ENCODE measurements at places on chromosomes 11 and 22.

- DNase-seq = no peak
Observed at GRCh38 chr11:129410395-129410960, 34.8 kb downstream of the BARX2 start.

DNA sequence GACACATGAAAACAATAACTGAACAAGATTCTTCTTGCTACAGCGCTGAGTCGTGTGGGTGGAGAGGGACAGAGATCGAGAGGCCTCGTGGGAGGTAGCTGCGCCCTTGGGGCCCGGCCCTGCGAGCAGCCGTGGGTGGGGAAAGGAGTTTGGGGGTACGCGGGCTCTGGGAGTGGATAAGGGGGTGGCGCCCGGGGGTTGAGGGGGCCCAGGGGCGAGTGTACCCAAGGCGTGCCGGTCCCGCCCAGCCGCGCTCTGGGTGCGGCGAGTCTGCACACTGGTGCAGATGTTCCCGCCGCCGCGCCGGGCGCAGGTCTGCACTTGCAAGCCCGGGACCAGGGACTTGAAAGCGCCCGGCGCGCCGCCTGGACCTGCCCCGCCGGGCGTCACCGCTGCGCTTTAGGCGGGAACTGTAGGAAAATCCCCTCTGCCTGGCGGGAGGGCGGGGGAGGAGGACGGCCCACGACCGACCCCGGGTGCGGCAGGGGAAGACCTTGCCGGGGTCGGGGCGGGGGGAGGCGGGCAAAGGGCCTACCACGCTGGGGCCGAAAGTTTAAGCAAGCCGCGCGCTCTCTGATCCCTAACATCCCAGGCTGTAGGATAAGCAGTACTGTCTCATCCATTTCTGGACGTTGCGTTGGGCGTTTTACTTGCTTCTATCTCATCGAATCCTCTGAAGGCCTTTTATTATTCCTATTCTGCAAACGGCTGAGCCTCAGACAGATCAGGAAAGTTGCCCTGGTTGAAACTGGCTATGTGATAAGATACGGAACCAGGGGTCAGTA, 1.4 kb upstream of the KREMEN1 start:
- DNase-seq = no peak

GRCh38 chr11:103898065-103898464, 138.4 kb upstream of the DDI1 start:
- DNase-seq = no peak

- DNase-seq = no peak
Observed at GRCh38 chr11:33259869-33260268, 2.7 kb downstream of the HIPK3 start.

DNA sequence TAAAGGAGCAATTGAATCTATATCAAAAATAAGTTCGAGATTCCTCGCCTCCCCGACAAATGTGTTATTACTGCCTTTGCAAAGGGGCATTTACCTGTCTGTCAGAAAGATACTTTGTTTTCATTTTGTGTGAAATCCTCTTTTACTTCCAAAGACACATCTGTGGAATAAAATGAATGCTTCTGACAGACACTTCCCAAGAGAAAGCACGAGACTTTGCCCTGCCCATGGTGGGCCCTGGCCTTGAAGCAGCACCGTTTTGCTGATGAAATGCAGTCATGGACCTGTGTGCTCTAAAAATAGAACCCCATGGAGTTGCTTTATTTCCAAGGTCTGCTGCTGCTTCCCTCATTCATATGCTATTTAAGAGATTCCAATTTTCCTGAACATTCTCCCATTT, 85.9 kb upstream of the USP47 start:
- no peak for DNase-seq

GRCh38 chr11:12180257-12181205, 70.1 kb downstream of the MICAL2 start:
- DNase-seq = no peak

DNA sequence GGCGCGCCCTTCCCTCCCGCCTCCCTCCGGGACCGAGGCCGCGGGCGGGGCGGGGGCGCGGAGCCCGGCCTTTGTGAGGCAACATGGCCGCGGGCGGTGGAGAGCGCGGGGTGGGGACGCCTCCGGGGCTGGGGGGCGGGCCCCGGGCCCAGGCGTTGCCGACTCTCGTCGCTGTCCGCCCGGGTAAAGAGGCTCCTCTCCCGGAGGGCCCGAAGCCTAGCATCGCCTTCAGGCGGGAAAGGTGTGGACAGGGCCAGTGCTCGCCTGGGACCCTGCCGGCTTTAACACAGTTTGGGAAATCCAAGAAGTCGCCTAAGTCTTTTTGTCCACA, 369 bp downstream of the DGCR8 start:
- DNase-seq = no peak

DNA sequence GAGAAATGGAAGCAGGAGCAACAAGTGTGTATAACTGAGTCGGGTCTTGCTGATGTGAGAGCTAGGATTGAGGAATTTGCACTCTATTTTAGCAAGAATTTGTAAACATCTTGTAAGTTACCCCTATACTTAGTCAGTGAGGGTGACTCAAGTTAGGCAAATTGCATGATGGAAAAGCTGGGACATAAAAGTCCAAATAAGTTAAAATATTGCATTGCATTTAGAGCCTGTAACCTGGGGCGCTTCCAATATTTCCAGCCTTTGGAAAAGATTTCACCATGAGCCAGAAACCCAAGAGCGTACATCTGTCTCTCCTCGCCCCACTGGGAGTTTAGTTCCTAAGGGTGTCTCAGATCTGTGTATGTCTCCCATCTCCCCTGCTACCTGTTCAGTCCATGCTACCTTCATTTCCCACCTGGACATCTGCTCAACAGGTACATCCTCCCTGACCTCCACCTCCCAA, 37.0 kb upstream of the ACCSL start:
- peak; percentile 62 for DNase-seq

DNA sequence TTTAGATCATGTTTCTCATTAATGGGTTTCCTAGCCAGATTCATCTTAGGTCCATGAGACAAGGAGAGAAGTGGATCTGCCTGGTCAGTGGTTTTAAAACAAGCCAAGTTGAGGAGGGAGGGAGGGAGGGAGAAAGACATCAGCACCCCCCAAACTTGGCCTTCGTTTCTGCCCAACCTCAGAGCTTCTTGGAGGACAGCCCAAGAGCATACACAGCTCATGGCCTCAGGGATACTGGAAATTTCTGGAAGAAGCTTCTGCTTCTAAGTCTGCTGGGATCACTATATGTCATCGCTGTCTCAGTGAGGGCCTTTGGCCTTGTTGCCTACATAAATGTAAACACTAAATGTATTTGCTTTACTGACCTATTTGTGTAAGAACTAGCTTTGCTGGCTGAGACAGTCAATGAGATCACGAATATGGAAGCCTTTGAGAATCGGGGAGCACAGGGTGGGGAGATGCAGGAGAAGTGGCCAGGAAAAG, 375.1 kb downstream of the BUD13 start:
- no peak for DNase-seq

DNA sequence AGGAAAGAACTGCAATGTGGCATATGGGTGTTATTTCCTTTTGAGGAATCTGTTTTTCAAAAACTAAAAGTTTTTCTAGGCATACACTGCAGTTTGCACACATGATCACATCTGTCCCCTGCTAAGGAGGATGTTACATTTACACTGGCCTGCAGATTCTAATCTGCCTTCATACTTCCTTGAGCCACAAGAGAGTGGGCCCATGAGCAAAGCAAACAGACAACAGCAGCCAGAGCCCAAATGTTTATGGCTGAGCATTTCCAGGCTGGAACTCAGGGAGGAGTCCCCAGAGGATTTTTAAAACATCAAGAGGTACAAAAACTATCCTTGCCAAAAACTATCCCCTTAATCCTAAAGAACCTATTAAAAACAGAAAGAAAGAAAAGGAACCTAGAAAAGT, 117.2 kb upstream of the MTNR1B start:
- DNase-seq = no peak

DNA sequence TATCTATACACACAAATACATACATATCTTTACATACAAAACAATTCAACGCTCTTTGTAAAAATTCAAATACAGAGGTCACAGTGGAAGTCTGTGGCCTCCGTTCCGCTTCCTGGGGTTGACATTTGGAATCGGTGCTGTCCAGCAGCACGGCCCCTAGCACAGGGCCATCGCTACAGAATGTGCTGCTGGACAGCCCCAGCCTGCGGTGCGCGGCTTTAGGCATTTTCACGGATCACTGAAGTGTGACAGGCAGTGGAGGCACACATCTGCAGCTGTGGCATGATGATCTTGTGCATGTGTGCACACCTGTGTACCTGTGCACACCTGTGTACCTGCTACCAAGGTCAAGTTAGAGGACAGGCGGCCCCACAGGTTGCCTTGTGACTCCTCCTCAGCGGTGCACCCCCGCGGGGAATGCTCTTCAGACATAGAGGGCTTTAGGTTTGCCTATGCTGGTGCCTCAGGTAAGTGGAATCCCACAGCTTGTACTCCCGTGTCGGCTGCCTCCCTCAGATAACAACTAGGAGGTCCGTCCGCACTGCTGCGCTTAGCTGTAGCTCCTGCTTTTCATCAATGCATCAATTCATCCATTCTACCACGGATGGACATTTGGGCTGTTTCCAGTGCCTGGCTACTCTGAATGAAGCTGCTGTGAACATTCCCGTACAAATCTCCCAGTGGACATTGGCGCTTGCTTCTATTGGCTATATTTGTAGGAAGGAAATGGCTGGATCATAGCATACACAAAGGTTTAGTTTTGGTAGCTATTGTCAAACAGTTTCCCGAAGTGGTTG, 29.9 kb downstream of the GAL start:
- DNase-seq = no peak

GRCh38 chr22:43276321-43276720, 66.9 kb downstream of the SCUBE1 start:
- no peak for DNase-seq

DNA sequence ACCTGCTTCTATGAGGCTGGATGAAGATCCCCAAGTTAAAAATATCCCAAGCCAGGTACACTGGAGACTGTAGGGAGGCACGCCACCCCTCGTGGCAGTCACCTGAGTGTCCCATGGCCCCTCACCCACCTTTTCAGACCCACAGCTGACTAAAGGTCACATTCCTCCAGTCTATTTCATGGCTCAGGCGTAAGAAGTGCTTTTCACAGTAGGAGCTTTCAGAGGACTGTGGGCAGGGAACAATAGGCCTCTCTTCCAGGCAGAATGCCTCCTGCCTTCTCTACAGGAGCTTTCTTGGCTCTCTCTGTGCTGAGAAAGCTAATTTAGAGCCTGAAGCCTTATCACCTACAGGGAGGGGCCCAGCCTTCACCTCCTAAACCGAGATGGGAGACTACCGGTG, 73.8 kb downstream of the C11orf58 start:
- DNase-seq = no peak

DNA sequence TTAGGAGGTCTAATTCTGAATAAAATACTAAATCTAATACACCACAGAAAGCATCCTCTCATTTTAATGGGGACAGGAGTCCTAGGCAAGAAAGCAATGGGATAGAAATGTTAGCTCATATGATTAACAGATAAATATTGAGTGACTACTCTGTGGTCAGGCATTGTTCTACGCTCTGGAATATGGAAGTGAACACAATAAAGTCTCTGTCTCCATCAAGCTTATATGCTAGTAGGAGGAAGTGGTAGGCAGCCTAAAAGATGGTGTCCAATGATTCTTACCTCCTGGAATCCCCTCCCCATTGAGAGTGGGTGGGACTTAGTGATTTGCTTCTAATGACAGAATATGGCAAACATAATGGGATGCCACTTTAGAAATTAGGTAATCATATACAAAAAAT, 160.3 kb upstream of the PDGFD start:
- DNase-seq = no peak

- peak; percentile 50 for DNase-seq
Observed at GRCh38 chr11:23288003-23288783, 427.9 kb upstream of the CCDC179 start.

DNA sequence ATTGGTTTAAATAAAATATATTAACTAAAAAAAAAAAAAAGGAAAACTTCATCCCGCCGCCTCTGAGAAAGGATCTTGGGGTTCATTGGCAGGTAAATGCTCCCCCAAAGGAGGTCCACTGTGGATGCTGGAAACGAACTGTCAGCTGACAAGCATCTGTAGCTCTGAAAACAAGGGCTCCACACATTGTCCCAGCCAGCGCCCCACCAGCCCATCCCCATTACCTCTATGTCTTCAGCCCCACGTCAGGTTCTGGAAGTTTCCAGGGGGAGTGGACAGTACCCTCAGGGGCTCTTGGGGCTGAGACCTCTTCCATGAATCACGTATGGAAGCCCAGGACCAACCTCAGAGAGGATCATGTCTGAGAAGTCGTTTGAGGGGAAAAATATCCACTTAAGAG, 66.4 kb upstream of the WNT7B start:
- DNase-seq = no peak

GRCh38 chr11:16049611-16050010, 306.7 kb downstream of the SOX6 start:
- no peak for DNase-seq

DNA sequence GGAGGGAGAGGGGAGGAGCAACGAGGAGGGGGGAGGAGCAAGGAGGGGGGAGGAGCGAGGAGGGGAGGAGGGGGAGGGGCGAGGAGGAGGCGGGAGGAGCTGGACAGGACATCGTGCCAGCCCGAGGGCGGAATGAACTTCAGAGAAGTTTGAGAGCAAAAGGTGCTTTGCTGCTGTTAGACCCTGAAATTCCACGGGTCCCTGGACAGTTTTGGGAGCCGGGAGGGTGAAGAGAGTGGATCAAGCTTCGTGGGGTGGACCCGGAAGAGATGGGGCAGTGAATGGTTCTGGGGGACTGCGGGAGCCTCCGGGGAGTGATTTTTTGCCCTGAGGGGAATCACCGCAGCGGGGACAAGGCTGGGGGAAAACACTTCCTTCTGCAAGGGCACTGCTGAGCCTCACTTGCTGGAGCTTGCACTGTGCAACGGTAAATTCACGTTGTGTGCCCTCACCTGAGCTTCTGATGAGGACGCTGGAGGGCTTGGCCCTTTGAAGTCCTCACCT, 10.7 kb upstream of the NLRP6 start:
- DNase-seq = no peak

DNA sequence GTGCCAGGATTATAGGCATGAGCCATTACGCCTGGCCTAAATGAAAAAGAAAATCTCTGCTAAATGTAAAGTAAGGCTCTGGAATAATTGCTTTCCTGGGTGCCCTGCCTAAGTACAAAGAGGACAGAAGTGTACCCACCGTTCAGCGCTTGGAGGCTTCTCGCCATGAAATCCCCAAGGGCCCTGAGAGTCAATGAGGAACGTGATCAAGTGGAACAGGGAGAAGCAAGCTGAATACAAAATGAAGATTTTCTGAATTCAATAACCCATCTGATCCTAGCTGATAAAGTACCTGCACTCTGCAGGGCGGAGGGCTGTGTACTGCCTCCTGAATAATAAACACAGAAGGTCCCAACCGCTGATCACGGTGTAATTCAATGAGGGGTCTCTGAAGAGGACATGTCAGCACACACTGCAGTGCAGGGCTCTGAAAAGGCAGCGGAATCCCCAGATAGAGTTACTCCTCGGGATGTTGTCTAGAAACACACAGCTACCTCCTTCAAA, 97.7 kb downstream of the ABTB2 start:
- DNase-seq = no peak

- no peak for DNase-seq
Observed at GRCh38 chr11:9315078-9315688, 790 bp upstream of the TMEM41B start.

Measured in AG09309 (cell line).